T-helper 17 cell (primary cell): ENCODE measurements at places on chromosomes 2 and 18. TPM values are rescaled to one million over a fixed set of nuclear protein-coding genes. Genes with fewer than 3 reads are reported as not detected.

DNA sequence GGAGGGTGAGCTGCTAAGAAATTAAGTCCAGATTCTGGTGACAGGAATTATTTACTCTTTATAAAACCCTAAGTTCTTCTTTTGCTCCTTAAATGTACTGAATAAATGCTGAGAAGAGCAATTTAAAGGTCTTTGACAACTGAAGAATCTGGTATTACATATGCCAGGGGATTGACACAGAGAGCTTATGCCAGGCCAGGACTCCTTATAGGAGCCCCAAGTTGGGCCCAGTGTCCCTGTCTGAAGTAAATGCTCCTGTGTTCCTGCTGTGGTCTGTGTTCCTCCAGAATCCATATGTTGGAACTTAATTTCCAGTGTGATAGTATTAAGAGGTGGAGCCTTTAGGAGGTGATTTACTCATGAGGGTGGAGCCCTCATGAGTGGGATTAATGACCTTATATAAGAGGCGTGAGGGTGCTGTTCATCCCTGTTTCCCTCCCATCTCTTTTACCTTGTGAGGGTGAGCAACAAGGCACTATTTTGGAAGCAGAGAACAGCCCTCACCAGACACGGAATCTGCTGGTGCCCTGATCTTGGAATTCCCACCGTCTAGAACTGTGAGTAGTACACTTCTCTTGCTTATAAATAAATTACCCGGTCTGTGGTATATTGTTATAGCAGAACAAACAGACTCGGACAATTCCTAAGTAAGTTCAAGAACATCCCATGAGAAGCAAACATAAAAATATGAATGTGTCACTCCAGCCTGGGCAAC is 39.8 kb downstream of the LYPD6 start:
- peaks cover 5% of the 10 kb centered on the region for H3K36me3 ChIP-seq
- no peaks in the 10 kb centered on the region for H3K4me1 ChIP-seq
- DNase-seq, result no peak
- H3K4me3 ChIP-seq, result no peak overlapping the region
- H3K27me3 ChIP-seq, result peaks cover 36% of the 10 kb centered on the region
- no peak overlapping the region for H3K27ac ChIP-seq

RAB27B gene
- total RNA-seq, result 3.5 TPM

DNA sequence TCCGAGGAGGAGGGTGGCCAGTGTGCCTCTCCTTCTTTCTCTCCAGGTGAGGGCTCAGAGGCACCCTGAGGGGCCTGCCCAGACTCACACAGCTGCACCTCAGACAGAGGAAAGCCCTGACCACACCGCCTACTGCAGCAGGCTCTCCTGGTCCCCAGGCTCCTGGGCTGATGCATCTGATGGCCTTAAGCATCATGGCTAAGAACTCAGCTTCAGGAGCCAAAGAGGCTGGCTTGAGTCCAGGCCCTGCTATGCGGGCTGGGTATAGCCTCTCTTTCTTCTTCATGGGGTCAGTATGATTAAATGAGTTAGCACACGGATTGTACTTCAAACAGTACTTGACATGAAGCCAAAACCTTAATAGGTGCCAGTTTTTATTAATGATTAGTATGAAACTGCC is 89.6 kb downstream of the TGFA start:
- H3K27ac ChIP-seq, result no peak overlapping the region
- DNase-seq, result no peak
- no peaks in the 10 kb centered on the region for H3K4me1 ChIP-seq
- no peaks in the 10 kb centered on the region for H3K27me3 ChIP-seq
- H3K4me3 ChIP-seq, result no peak overlapping the region
- H3K36me3 ChIP-seq, result peaks cover 2% of the 10 kb centered on the region

CRACDL gene
- total RNA-seq, result 0.55 TPM

SPP2 gene
- total RNA-seq, result not detected

- H3K4me3 ChIP-seq, result no peak overlapping the region
- no peak for DNase-seq
- no peaks in the 10 kb centered on the region for H3K27me3 ChIP-seq
These were observed 9.0 kb downstream of the RNF144A start for GRCh38 chr2:6926071-6926732.

PLCL1 gene
- 27.2 TPM for total RNA-seq

DNAJC5G gene
- total RNA-seq, result not detected
